Heart right ventricle (tissue), 16 donors: ENCODE measurements at places on chromosomes 3 and 15.

DNA sequence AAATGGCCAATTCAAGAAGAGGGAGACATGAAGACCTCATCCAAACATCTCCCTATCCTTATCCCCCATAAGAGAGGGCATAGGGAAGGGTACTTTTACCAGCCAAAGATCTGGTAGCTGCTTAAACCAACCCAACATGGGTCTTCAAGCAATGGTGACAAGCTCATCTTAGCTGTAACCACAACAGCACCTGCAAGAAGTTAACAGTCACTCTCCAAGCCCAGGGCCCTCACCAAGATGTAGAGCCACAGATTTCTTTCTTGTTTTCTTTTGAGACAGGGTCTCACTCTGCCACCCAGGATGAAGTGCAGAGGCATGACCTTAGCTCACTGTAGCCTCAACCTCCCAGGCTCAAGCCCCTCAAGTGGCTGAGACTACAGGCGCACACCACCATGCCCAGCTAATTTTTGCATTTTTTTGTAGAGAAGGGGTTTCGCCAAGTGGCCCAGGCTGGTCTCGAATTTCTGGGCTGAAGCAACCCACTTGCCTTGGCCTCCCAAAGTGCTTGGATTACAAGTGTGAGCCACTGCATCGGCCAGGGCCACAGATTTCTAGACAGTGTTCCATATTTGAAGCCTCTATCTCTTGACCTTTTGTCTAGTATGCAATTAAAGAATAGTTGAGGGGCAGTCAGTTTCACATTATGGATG is 57.1 kb downstream of the DHX30 start:
- DNase-seq: no peak

DNA sequence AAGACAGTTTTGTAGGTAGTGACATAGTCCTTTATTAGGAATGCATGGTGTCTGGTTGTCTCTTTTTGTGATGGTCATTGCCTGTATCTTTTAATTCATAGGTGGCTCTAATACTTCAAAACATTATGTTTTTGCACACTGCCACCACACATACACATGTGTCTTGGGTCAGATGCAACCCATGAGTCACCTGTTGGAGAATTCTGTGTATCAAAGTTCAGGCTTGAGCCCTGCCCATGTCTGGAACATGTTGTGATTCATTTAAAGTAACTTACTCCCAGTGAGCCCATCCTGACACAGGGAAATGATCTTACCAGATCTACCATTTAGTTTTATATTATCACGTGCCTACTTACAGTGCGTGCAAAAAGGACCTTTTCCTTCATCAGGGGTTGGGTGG is 142.7 kb downstream of the GHSR start:
- no peak for DNase-seq

DNA sequence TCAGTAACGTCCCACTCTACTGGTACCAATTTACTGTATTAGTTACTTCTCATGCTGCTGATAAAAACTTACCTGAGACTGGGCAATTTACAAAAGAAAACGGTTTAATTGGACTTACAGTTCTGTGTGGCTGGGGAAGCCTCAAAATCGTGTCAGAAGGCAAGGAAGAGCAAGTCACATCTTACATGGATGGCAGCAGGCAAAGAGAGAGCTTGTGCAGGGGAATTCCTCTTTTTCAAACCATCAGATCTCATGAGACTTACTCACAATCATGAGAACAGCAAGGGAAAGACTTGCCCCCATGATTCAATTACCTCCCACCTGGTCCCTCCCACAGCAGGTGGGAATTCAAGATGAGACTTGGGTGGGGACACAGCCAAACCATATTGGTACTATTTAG is 908.2 kb upstream of the NR2F2 start:
- DNase-seq: no peak

GRCh38 chr3:105431200-105431599 is 64.5 kb downstream of the ALCAM start:
- no peak for DNase-seq

- DNase-seq: peak; percentile 41
Measured at GRCh38 chr15:83106994-83107840, at the start of gene TM6SF1. TSS of gene TM6SF1 (plus strand) at chr15:83107645. CDS start at chr15:83107681, 36 bp downstream.

DNA sequence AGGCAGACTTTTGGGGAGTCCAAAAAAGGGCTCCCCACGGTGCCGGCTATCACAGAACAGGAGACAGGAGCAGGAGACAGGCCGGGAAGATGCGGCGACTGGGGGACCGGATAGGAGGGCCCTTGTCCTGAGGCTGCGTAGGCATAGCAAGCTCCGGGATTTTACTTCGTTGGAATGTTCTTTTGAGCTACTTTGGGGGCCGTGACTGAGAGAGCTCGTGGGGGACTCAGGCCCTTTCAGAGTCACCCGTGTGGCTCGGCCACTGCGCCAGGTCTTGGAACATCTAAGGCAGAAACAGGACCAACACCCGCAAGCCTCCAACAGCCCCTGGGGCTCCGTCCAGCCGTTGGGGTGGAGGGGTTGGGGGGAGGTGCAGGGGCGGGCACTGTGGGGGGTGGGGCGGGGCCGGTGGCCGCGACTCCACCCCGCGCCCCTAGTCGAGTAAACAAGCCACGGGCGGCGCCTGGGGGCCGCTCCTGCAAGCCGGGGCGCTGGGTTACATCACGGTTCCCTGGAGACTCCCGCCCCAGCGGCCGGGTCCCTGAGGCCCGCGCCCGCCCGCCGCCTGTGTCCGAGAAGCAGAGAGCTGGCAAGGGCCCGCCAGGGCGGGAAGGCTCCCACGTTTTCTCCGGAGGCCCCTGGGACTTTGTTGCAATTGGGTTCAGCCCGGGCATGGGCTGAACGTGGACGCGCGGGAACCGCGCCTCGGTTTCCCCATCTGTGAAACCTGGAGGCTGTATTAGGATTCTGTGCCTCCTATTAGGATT is 23.3 kb upstream of the C15orf39 start:
- peak; percentile 67 for DNase-seq

- DNase-seq: no peak
Measured at GRCh38 chr3:194930377-194931204, 244.9 kb downstream of the FAM43A start.

GRCh38 chr15:25182736-25183445 is 228.1 kb downstream of the SNRPN start:
- peak; percentile 10 for DNase-seq

- DNase-seq: no peak
Measured at GRCh38 chr15:27086149-27086548, 115.2 kb downstream of the GABRG3 start.

GRCh38 chr15:74782259-74783071 is 585 bp downstream of the CSK start:
- DNase-seq: no peak

DNA sequence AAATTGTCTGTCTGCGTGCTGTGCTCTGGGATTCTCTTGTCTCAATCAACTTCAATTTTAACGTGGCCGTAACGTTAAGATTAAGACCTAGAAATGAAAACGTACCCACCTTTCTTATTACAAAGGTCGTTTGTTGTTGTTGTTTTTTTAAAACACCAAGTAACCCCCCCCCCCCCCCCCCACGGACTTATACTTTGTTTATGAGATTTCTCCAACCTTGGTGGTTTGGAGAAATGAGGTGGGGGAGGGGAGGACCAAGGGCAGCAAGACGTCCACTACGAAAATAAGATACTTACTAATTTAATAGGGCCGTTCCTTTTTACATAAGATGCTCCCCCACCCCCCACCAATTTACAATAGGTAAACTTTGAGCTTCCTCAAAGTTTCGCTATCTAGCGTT is 244.4 kb upstream of the TOPAZ1 start:
- DNase-seq: no peak

- no peak for DNase-seq
Measured at GRCh38 chr3:71876135-71877105, 91.5 kb upstream of the PROK2 start.

- no peak for DNase-seq
Measured at GRCh38 chr3:38043486-38043885, 4.5 kb downstream of the DLEC1 start.

GRCh38 chr3:55708242-55708641 is 221.1 kb upstream of the WNT5A start:
- DNase-seq: no peak

- no peak for DNase-seq
Measured at GRCh38 chr3:99984139-99984538, 130.2 kb downstream of the FILIP1L start.
